Stimulated activated CD4-positive, alpha-beta T cell treated with anti-CD3 and anti-CD28 coated beads, Interleukin-2, amount 100 ng/mL, for 48 hours (primary cell): ENCODE measurements at places on chromosomes 12 and 14.
A peak's percentile ranks its signal among the peaks of the same experiment; 100 is the strongest.

DNA sequence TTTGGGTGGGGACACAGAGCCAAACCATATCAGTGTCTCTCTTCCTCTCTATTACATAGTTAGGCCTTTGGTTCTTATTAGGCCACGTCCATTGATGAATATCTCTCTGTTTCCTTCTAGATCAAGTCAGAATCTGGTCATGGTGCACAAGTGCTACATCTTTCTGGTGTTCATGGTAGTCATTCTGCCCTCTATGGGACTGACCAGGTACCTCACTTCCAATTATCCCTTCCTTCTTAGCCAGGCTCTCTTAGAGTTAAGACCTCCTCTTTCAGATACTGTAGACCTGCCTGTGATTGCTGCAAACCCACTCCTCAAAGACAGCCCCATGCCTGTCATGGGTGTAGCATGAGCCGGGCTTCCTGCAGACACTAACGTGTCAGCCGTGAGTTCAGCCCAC, 25.2 kb downstream of the NGB start:
- no peak for DNase-seq

GRCh38 chr12:121787063-121788025, 6.1 kb downstream of the RHOF start:
- DNase-seq = no peak

- DNase-seq = no peak
Measured at GRCh38 chr14:94625353-94625635, 13.1 kb downstream of the SERPINA3 start.

DNA sequence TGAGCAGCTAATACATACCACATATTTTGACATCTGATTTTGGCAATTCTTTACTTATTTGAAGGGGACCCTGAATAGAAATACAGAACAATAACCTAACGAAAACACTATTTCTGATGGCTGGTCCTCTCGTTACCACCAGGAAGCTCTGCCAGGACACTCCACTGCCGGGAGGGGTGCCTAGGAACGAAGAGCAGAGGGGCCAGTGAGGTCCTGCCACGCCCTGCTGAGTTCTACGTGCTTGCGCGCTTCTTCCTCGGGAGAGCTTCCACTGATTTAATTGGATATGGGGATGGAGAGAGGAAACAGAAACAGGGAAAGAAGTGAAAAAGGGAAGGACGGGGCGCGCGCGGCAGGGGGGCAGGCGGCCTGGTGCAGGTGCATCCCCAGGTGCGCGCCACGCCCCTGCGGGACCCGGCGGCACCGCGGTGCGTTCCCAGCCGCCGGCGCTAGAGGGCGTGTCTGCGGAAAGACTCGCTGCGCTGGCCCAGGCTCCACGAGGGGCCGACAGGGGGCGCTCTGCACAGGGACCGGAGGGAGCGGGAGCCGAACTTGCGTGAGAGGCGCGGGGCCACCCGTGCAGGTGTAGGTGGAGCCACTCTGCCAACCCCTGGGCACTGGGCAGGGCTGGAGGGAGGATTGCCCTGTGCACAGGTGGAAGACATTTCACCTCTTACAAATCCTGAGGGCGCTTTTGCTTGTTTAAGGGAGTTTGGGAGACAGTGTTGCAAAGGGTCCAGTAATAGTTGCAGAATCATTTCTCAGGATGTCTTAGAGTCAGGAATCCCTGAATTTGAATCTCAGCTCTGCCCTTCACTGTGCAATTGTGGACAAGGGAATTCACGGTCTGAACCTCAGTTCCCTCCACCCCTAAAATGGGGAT, 986.3 kb upstream of the TMEM132C start:
- peak; percentile 82 for DNase-seq

DNA sequence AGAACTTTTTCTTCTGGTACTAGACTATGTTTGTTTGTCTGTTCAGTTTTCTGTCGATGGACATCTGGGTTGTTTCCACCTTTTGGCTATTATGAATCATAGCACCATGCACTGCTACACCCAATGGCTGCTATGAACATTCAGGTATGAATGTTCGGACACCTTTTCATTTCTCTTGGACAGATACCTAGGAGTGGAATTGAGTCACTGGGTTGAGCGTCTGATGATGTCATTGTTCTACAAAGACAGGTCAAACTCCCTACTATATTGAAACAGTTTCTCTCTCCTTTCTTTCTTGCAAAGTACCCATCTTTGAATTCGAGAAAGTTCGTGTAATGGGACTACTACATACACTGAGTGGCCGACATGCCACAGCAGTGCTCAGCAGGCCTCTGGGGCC, 44.7 kb downstream of the KCTD10 start:
- DNase-seq = no peak

- DNase-seq = no peak
Measured at GRCh38 chr12:13112968-13113367, 9.5 kb upstream of the GSG1 start.

GRCh38 chr12:42982828-42983227, 393.3 kb upstream of the PRICKLE1 start:
- no peak for DNase-seq

DNA sequence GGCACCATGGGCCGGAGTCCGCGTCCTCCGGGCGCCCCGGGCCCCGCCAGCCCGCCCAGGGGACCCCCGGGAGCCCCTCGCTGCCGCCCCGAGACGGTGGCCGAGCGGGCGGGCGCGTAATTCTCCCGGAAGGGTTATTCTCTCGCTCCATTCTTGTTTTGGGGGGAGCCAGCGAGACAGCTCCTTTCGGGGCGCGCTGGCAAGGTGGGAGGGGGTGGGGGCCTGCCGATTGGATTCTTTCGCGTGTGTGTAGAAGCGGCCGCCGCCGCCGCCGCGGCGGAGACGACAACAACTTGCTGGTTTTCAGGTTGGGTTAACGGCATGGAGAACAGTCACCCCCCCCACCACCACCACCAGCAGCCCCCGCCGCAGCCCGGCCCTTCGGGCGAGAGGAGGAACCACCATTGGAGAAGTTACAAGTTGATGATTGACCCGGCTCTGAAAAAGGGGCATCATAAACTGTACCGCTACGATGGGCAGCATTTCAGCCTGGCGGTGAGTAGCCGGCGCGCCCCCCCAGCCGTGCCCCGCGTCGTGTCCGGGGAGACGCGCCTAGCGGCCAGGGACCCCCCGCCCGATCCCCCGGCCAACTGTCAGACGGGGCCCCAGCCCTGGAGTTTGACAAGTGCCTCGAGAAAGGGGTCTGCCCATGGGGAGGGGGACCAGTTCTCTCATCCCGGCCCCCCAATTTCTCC, 755 bp downstream of the SETD1B start:
- no peak for DNase-seq

DNA sequence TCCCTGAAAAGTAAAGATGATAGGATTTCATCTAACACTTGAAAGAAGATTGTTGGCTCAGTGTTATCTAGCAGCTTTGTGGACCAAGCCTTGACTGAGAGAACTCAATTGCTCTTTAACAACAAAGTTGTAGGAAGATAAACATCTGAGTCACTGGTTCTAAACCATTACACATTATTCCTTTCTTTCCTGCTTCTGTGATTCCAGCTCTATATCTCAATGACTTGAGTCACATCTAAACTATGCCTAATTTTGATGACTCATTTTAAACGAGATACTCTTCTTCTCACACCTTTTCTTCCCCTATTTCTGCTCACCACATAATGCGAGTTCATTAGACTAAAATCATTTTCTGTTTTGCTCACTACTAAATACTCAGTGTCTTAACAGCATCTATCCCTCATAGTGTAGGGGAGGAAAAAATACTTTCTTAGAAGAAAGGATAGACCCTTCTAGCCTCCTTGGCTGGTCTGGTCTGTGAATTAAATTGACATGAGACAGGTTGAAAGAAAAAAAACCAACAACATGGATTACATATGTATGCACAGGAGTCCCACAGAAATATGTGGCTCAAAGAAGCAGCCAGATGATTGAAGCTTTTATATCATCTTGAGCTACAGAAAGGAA, 201.4 kb downstream of the C12orf50 start:
- no peak for DNase-seq

GRCh38 chr14:88612981-88613380, 50.1 kb downstream of the ZC3H14 start:
- DNase-seq = no peak

DNA sequence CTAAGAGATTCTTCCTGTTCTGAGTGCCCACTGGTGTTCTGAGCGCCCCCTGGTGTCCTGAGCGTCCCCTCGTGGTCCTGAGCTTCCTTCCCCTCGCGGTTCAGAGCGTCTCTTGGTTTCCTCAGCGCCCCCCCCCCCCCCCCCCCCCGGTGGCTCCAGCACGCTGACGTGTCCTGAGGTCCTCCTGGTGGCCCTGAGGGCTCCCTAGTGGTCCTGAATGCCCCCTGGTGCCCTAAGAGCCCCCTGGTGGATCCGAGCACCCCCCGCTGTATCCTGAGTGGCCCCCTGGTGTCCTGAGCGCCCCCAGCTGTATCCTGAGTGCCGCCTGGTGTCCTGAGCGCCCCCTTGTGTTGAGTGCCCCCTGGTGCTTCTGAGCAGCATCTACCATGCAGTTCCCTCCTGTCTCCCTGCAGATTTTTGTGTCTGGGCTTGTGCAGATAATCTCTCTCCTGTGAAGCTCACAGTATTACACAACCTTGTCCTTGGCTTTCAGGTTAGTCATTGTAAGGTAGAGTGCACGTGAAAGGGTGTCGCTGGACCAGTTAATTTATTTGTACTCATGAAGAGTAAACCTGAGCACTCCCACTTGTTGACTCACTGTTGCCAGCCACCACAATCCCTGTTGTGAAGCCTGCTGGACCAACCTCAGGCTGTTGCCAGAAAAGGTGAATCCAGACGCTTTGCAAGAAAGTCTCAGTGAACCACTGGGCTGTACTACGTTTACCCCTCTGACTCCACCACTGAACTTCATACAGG, 1168.4 kb downstream of the TMEM121 start:
- peak; percentile 65 for DNase-seq

DNA sequence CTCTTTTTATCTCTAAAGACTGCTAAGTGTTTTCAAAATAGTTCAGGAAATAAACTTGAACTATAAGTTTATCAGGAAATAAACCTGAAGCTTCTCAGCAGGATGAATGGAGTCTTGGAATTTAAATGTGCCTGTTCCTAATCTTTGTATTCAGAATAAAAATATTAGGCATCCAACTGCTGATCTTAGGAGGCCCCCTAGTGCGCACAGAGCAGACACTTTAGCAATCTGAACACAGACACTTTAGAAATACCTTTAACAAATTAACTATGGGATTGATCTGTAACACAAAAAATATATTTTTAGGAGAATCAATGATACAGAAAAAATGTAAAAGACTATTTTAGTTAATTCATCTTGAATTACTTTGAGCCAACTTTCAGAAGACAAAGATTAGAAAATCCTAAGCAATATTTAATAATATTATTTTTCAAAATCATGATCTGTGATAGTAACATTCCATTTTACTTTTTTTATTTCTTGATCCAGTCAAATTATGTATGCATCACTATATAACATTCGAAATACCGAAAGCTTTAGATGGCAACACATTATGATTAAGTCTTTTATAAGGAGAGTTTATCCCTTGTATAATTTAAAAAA, 80.9 kb downstream of the SLC41A2 start:
- no peak for DNase-seq

GRCh38 chr14:61103541-61104339, 122.7 kb downstream of the SLC38A6 start:
- DNase-seq = peak; percentile 13

GRCh38 chr14:60640859-60641741, 8.2 kb downstream of the SIX1 start:
- DNase-seq = no peak

DNA sequence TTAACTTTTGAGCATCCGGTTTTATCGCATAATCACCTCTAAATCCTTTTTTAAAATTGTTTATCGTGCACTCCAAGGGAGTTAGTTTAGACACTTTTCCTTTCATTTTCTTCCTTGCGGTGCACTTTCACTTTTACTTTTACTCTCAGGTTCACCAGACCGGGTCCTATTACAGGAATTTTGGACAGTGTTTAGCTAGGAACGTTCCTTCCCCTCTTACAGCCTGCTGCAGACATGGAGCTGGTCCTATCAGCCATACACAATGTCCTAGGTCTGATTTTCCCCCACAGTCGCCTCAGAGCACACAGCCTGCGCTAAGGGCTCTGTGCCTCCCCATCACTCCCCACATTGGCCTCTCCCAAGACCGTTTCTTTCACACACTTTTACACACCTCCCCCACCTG, 103.9 kb downstream of the ALG10 start:
- no peak for DNase-seq

- DNase-seq = no peak
Measured at GRCh38 chr12:99498756-99499155, 148.8 kb upstream of the GARIN6 start.

DNA sequence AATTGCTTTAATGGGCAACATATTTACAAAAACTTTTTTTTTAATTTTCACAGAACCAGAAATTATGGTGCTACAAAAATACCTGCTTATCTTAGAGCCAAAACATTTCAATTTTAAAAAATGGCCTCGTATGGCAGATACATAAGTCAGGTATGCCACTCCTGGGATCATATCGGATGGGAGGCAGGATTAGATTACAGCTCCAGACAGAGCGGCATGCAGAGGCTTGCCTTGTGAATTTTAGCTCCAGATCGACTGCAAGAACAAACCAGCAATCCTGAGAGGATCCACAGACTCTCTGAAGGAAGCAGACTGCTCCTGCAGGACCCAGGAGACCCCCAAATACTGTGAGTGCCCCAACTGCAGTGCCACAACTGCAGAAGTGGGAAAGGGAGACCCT, 169.3 kb upstream of the AMIGO2 start:
- no peak for DNase-seq

DNA sequence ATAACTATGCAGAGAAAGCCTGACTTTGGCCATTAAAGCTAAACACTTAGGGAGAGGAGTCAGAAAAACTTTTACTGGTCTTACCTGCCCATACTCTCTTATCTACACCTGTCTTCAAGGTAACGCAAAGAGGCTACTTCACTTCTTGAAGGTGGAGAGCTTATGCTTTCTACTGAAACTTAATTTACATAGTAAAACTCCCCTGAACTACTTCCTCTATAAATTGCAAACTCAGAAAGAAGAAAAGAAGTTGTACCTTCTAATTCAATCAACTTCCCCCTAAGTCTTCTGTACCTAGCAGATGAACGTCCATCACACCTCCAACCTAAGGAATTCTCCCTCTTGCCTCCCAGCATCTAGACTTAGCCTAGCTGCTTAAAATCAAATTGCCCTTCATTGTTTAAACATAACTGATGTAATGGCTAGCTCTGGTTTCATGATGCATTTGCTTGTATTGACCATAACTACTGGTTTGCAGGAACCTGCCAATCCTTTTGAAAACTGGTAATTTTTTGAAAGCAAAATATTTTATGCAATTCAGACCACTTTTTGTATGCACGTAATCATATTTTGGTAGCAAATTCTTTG, 87.7 kb downstream of the STON2 start:
- no peak for DNase-seq

GRCh38 chr14:48628870-48629269, 953.5 kb upstream of the MDGA2 start:
- DNase-seq = no peak
